ENCODE measurements at places on chromosomes 2 and 18. TPM values are rescaled to one million over a fixed set of nuclear protein-coding genes. Genes with fewer than 3 reads are reported as not detected.

DNA sequence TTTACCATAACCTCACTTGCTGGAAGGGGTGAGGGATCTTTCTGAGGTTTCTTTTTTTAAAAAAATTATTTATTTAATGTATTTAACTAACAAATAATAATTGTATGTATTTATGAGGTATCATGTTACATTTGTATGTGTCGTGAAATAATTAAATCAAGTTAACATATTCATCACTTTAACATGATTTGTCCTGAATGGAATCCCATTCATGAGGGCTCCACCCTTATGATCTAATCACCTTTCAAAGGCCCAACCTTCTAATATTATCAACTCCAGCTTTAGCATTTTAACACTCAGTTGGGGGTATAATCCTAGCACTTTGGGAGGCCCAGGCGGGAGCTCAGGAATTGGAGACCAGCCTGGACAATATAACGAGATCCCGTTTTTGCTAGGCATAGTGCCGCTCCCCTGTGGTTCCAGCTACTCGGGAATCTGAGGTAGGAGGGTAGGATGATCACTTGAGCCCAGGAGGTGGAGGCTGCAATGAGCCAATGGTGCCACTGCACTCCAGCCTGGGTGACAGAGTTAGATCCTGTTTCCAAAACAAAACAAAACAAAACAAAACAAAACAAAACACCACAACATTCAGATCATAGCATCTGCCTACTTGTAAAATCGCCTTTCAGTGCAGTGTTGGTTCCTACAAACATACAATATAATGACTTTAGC is 1.1 kb upstream of the TAF4B start:
- DNase-seq, result no peak

DNA sequence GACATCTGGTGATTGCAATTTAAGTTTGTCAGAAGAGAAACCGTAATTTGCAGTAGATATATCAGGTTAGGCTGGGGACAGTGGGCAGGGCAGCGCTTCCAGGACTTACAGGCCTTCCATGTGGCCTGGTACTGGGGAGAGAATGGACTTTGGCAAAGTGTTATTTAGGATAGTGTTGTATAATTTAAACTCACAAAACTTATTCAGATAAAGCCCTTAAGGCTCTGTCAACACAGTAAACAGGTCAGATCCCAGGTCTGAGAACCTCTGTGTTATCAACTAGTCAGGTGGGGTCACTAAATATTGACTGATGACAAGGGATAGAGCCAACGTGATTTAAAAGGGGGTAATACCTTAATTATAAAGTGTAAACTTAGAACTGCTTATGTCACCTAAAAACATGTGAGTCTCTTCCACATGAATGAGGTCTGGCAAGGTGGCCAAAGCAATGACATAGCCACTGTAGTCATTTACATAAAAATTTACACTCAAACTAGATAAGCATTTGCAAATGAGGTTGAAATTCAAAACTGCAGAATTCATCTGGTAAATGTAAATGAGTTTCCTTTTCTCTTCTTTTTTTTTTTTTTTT is 80.2 kb upstream of the DNMT3A start:
- DNase-seq, result no peak

GRCh38 chr18:36757081-36757480 is 71.7 kb downstream of the TPGS2 start:
- DNase-seq, result no peak

GRCh38 chr2:232438951-232439757 is 16.8 kb upstream of the ALPI start:
- peak; percentile 57 for DNase-seq

GRCh38 chr2:235599596-235600338 is 105.9 kb downstream of the AGAP1 start:
- no peak for DNase-seq

- DNase-seq, result no peak
Observed at GRCh38 chr2:29892585-29893259, 28.7 kb downstream of the ALK start.

- no peak for DNase-seq
Observed at GRCh38 chr2:16617282-16618266, 48.1 kb downstream of the CYRIA start.

The ANKRD62 gene
- not detected for total RNA-seq

All from ovary (tissue), 10 donors.